Activated T-cell treated with anti-CD3 and anti-CD28 coated beads, Interleukin-2, amount 50 U/mL, for 72 hours (primary cell): ENCODE measurements at places on chromosomes 12 and 14.

GRCh38 chr12:121618659-121619233, 7.6 kb upstream of the ORAI1 start:
- DNase-seq, result no peak

DNA sequence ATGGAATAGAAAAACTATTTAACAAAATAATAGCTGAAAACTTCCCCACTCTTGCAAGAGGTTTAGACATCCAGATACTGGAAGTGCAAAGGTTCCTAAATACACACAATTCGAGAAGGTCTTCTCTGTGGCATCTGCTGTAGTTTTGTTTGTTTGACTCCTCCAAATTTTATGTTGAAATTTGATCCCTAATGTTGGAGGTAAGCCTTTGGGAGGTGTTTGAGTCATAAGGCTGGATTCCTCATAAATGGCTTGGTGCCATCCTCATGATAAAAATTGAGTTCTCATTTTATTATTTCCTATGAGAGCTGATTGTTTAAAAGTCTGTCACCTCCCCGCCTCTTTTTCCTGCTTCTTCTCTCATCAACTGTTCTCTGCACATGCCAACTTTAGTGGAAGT, 182.7 kb downstream of the MYRFL start:
- DNase-seq, result no peak

GRCh38 chr12:63843254-63843720, 1.2 kb upstream of the SRGAP1 start:
- DNase-seq, result no peak

DNA sequence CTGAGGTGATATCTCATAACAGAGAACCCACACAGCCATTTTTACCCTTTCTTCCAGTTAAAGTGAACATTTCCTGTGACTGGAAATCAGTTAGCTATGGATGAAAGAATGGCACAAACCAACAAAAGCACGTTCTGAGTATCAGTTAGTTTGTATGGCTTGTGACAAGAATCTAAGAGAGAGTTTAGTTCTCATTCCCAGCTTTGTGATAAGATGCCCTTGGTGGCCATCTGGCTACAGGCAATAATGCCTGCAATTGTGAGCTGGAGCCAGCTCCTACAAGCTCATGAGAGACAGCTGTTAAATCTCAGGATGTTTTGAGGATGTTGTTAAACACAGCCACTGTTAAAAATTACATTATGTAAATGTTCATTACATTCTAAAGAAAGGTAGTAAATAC, 122.0 kb upstream of the FRMD6 start:
- DNase-seq, result no peak

GRCh38 chr12:105492591-105493545, 162.4 kb downstream of the C12orf75 start:
- DNase-seq, result no peak

DNA sequence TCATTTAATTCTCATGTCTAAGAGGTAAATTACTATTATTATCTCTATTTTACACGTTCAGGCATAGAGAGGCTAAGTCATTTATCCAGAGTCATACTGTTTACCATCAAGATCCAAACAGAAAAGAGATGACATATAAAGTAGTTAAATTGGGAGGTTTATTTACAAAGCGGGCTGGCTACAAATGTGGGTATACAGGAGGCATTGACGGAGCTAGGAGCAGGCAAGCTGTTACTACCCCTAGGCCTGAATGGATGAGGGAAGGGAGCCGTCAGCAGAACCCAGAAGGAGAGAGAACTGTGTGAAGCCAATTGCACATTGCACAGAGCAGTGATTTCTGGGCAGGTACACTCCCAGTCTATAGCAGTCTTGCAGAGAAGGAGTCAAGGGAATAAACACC, 39.8 kb downstream of the DACT1 start:
- no peak for DNase-seq

GRCh38 chr14:98684468-98684867, 587.5 kb downstream of the BCL11B start:
- no peak for DNase-seq

DNA sequence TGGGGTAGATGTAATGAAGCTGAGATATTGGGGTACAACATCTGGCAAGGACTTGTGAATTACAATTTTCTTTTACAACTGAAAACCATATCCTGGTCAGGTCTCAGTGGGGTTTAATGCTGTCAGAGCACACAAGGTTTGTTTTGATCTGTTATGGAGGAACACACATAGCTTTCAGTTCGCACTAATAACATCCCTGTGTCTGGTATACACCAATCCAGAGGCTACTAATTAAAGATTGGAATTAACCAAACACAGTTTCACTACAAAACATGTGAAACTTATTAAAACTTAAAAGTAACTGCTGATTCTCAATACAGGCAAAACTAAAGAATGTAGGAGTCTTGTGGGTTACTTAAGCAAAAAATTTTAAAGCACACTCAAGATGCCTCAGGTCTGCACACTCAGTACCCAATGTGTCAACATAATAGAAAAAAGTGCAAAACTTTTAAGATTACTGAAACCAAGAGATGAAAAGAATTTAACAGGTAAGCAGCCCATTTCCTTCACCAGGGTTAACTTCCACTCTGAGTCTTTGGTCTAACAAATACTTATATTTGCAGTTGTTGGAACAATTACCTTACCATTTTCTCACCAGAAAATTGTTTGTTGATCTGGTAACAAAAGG, 77.4 kb downstream of the LLPH start:
- no peak for DNase-seq

GRCh38 chr12:94585626-94586025, 64.7 kb downstream of the TMCC3 start:
- DNase-seq, result no peak

DNA sequence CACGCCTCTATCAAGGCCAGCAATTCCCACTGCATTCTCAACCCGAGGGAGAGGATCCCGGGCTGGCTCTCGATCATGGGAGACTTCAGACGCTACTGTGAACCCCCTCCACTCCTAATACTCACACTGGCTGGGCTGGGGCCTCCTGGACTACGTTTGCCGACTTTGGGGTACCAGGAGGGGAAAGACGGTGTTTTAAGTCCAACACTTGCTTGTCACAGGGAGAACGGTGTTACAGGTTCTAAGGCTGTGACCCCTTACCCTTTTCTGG, 463 bp downstream of the NACA start:
- no peak for DNase-seq

GRCh38 chr12:124764870-124765580, 98.6 kb downstream of the SCARB1 start:
- DNase-seq, result no peak

GRCh38 chr12:117294189-117294603, 67.2 kb downstream of the NOS1 start:
- no peak for DNase-seq

GRCh38 chr14:48580692-48581091, 905.3 kb upstream of the MDGA2 start:
- no peak for DNase-seq

DNA sequence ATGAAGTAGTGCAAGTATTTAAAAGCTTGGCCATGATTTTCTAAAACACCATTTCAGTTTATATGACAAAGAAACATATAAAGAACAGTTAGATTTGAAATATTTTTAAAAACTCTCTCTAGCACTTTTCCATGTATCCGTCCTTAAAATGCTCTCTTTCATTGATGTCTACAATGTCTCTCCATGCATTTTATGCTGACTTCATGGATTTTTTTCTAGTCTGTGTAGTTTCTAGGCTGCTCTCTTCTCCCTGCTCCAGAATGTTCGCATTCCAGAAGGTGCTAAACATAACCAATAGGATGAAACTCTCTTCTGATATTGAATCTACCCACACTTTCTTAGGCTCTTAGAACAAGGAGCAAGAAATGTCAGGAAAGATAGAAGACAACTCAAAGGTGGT, 124.8 kb downstream of the PLCZ1 start:
- DNase-seq, result no peak
